Naive thymus-derived CD4-positive, alpha-beta T cell (primary cell): ENCODE measurements at places on chromosomes 4 and X. TPM values are rescaled to one million over a fixed set of nuclear protein-coding genes. Genes with fewer than 3 reads are reported as not detected.

Gene MAGEC2
- polyA plus RNA-seq, result not detected

Gene VSIG1
- 13.0 TPM for polyA plus RNA-seq

DNA sequence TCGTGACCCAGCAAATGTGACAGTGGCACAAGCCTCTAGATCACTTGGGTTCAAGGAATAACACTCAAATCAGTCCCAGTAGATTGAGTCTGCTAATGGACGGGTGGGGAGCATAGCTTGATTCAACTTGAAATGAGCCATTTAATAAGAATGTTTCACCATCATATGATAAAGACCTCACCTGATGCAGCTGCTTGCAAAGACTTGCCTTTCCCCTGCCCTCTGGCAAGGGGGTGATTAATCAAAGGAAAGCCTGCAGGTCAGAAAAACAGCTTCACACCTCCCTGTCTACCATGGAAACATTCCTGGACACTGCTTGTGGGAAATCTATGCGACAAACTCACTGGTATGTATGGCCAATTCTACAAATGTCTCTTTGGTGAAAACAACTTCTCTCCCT is 54.5 kb downstream of the CD99L2 start:
- DNase-seq, result no peak

GRCh38 chr4:141036786-141037185 is 96.5 kb downstream of the RNF150 start:
- no peak for DNase-seq

Gene SHISA3
- polyA plus RNA-seq, result not detected

DNA sequence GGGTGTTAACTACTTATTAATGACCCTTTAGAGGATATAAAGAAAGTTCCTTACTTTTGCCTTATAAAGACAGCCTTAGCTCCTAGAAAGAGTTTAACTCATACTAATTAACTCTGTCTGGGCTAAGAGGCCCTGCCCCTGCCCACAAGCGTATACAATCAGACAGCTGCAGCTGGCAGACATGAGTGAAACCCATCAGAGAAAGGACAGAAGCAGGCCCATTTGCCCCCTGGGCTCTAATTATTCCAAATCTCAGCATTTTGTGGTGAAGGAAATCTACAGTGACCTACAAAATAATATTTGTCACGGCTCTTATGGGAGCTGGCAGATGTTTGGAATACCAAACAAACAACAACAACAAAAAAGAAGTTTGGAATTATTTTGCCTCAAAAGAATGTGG is 71.8 kb downstream of the CHRDL1 start:
- DNase-seq, result no peak

GRCh38 chrX:12011075-12011474 is 127.2 kb upstream of the FRMPD4 start:
- no peak for DNase-seq

Gene ADAM29
- not detected for polyA plus RNA-seq

- DNase-seq, result no peak
Measured at GRCh38 chr4:136032391-136032790, 1499.9 kb downstream of the PCDH18 start.

DNA sequence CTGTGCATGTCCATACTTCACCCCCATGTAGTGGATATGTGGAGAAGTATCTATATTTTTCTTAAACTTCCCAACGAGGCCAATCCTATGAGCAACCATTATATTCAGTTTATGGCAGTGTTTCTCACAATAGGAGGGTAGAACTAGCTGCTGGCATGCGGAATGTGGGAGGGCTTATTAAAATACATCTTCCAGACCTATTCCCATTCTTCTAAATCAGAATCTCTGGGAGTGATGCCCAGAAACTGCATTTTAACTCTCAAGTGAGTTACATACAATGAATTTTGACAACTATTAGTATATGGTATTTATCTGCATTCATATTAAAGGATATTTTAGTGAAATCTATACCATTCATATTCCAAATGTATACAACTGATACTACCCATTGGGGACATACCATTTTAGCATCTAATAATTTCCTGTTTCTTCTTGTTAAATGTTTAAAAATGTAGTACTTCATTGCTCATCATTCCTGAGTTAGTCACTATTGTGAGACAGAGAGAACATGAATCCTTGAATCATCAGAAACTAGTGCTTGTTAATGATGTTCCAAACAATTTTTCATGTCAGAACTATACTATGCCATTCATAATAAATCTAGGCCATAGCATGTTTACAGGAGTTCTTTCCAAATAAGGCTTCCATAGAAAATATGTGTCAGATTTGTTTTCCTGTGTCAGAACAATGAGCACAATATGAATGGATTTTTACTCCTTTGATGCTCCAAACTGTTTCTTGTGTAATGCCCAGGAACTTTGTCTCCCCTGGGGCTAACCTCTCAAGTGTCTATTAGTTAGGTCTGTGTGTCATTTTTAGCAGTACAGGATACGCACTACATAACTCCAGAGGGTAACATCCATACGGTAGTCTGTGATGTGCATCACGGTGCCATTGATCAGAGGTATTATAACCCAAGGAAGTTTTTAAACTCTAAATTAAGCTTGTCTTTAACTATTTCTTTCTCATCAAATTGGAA is 198.8 kb upstream of the BMP3 start:
- DNase-seq, result no peak

- DNase-seq, result no peak
Measured at GRCh38 chrX:56368962-56369361, 136.8 kb downstream of the KLF8 start.

DNA sequence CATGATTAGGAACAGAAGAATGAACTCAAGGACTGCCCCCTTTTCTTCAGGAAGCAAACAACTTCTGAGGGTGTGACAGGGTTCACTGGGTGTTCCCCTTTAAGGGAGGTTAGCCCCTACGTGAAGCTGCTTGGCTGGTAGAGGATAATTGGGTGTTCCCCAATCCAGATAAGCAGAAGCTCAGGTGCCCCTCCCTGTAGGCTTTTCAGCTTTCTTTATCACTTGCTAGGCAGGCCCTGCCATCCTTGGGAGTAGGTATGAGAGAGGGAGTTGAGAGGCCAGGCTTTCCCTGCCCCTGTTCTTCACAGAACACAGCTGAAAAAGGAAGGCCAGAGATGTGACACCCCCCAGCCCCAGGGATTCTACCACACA is 44.2 kb downstream of the RTL9 start:
- no peak for DNase-seq

GRCh38 chrX:70338290-70338689 is 48.4 kb downstream of the KIF4A start:
- no peak for DNase-seq

Gene PCDH18
- 0.06 TPM for polyA plus RNA-seq

GRCh38 chrX:93673056-93673868 is at the start of gene NAP1L3:
Gene NAP1L3, minus strand, starts transcription at chrX:93673578. Its CDS starts 274 bp downstream, at chrX:93673304.
- DNase-seq, result peak; percentile 68

GRCh38 chr4:152348670-152349069 is 187.2 kb downstream of the FBXW7 start:
- DNase-seq, result no peak

DNA sequence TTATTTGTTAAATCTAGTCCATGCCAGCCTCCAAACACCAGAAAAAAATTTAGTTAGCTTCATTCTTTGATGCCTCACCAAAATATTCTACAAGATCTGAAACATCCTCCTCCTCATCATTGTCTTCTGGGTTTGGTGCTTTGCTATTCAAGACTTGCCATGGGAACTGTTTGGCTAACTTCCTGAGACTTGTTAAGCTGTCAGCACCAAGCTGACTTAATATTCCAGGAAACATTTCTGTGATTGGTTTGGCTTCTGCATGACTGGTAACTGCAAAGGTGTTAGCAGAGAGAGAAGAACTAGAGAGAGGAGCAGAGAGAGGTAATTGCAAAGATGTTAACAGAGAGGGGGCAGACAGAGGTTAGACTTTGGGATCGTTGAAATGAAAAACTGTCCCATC is 101.3 kb downstream of the PALLD start:
- no peak for DNase-seq

Gene BGN
- not detected for polyA plus RNA-seq

GRCh38 chr4:189597341-189597740 is 343.3 kb upstream of the FRG1 start:
- no peak for DNase-seq

DNA sequence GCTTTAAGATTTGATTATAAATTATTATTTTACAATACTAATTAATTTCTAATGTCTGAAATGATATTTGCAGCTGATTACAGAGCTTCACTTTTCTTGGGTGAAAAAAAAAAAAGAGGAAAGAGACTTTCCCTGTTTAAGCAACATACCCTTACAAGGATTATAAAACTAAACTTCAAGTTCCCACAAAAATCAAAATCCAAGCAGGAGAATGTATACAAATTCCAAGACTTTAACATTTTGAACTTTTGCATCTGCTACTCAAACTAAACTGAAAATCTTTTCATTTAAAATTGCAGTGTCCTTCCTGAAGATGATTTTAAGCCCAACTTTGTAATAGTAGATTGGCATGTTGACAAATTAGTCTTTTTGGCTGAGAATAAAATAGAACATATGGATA is 742.4 kb upstream of the INTU start:
- no peak for DNase-seq

DNA sequence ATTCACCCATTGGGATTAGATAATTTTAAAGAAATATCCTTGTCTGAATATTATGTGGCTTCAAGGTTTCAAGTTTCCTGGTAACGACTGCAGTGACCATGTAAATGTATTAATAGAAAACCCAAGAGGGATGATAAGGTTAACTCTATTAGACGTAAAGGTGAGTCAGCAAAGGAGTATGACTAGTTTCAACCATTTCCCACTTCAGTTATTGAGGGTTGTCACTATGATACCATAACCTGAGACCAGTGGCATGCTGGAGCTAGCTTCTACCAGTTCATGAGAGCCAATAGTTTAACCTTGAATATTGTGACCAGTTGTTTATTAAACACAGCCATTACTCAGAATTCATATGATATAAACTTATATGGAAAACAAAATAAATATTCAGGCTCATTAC is 270.1 kb downstream of the TMA16 start:
- no peak for DNase-seq

DNA sequence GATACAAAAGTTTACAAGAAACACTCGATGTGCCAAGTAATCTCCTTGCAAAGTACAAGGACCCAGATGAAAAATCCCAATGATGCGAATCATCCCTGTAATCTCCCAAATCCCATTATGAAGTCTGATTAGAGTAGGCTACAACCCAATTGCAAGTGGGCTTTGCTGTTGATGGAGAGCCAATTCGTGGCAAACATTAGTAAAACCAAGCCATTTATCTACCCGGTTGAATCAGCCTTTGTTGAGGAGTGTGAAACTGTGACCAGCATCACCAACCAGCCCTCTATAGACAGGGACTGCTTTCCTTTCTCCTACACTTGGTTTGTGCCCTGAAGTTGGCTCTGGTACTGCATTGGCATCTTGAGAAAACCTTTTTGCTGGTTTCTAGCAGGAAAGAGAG is 1.2 kb upstream of the PRPS2 start:
- DNase-seq, result no peak

Gene PHKA1
- polyA plus RNA-seq, result not detected

Gene FHL1
- polyA plus RNA-seq, result 40.0 TPM

Gene SAT1
- 75.8 TPM for polyA plus RNA-seq

DNA sequence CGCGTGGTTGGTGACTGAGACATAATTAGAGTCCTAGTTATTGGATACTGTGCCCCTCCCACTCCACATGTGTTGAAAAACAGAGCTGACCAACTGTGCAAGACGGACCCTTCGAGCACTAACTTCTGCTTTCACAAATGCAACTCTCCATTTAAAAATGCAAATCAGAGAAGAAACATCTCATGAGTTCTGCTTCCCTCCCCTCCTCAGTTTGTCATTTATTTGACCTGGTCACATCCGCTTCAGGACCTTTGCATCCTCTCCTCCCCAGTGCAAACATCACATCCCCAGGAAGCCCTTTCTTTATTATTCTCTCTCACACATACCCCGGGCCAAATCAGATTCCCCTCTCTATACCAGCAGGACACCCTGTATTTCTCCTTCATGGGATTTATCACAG is 38.1 kb upstream of the NOCT start:
- DNase-seq, result no peak
